Muscle of leg (tissue), 16 donors: ENCODE measurements at places on chromosomes 12 and 14. TPM values are rescaled to one million over a fixed set of nuclear protein-coding genes. Genes with fewer than 3 reads are reported as not detected.

- no peak for DNase-seq
Measured at GRCh38 chr12:79927772-79928474, 7.0 kb downstream of the PPP1R12A start.

DNA sequence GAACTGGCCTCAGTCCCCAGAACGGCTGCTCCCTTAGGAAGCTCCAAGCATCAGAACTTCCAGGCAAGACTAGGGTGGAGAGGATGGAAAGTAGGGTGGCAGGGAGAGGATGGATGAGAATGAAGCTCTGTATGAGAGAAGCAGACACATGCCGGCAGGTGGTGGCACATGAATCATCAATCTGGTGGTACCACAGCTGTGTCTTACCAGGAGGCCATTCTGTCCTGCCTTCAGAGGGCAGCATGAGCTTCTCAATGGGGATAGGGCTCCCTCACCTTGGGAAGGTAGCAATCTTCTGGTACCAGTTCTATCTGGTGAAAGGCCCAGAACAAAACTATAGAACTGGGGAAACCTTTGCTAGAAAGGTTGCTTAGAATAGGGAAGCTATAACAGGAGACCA lies 55.4 kb upstream of the PYGL start:
- DNase-seq: no peak

- DNase-seq: peak; percentile 73
Measured at GRCh38 chr12:42421844-42422779, 96.1 kb downstream of the PPHLN1 start.

GRCh38 chr14:69287098-69288010 lies 27.4 kb downstream of the GALNT16 start:
- DNase-seq: peak; percentile 56

DNA sequence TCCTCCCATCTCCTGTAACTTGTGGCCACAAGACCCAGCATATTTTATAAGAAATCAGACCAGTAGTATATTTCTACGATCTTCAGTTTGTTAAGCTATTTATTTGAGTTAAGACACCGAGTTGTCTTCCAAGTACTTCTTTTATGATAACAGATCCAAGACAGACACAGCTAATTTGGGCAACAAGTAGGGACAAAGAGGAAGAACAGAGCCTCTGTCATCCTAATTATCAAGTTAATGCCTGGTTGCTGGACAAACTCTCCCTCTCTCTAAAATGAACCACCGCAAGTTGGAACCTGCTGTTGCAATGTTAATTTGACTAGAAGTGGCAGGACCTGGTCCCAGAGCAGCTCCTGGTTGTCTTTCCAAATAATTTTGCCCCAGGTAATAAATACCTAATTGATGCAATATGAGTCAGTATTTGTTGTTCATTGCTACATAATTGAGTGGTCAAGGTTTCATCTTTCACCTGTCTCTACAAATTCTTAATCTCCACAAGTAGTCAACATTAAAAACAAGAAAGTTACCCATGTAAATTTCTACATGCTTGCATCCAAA lies 323.7 kb downstream of the PAWR start:
- DNase-seq: no peak

GRCh38 chr12:32159925-32160324 lies 53.3 kb downstream of the BICD1 start:
- peak; percentile 58 for DNase-seq

DNA sequence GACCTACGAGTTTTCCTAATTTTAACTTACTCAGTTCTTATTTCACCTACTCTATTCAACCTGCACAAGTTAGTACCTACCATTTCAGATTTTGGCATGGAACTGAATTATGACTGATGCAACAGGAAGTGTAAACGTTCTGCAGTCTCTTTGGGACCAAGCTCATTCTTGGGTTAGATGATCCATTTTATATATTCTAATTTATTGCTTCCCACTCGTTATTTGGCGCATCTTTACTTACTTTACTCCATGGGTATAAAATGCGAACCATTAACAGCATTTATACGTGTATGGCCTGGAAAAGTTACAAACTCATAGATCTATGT lies 1.0 kb upstream of the EML1 start:
- peak; percentile 53 for DNase-seq

DNA sequence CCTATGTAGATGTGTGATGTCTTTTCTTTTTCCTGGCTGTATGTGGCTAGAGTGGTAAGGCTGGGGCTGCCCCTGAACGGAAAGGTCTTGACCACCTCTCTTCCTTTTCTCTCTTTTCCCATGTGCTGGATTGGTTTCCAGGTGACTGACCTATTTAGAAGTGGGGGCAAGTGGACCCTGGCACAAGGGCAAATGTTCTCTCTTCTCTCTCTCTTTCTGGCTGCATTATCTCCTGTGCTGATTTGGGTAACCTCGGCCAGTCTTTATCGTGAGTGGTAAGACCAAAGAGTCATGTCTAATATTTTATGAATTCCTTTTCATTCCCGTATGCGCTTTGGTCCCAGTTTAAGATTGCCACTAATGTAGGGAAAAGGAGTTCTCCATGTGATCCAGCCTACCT lies 16.2 kb downstream of the ZNF664 start:
- DNase-seq: no peak

- DNase-seq: peak; percentile 15
Measured at GRCh38 chr14:93299866-93300265, 33.0 kb downstream of the BTBD7 start.

GRCh38 chr14:93186466-93186865 lies 1.3 kb downstream of the LYSET start:
- peak; percentile 25 for DNase-seq

- no peak for DNase-seq
Measured at GRCh38 chr12:105334582-105334981, 4.1 kb downstream of the C12orf75 start.

DNA sequence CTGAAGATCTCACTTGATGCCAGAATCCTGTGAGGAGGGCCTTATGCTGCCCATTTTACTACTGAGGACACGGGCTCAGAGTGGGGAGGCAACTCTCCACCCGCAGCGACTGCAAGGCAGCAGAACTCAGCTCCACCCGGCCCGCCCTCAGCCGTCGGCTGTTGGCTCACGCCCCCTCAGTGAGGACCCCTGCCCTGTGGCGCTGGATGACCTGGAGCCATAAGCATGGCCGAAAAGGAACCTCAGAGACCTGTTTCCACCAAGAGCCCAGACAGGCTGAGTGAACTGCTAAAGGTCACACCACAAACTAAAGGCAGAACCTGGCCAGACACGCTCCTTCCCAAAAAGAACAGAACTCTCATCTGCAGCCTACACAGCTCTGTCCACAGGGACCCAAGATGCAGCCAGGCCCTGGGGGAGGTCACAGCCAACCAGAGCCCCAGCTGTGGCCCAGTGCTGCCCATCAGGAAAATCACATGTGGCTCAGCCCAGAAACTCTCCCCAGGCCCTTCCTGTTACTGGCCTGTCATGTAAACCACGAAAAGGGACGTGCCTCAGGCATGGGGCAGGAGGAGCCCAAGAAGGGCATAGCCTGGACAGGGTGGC lies 32.8 kb downstream of the CCNK start:
- no peak for DNase-seq

- no peak for DNase-seq
Measured at GRCh38 chr12:119216084-119216483, 37.4 kb downstream of the HSPB8 start.

GRCh38 chr14:40393143-40393542 lies 960.9 kb upstream of the FBXO33 start:
- DNase-seq: no peak

- no peak for DNase-seq
Measured at GRCh38 chr14:100673085-100673806, 53.4 kb upstream of the DLK1 start.

DNA sequence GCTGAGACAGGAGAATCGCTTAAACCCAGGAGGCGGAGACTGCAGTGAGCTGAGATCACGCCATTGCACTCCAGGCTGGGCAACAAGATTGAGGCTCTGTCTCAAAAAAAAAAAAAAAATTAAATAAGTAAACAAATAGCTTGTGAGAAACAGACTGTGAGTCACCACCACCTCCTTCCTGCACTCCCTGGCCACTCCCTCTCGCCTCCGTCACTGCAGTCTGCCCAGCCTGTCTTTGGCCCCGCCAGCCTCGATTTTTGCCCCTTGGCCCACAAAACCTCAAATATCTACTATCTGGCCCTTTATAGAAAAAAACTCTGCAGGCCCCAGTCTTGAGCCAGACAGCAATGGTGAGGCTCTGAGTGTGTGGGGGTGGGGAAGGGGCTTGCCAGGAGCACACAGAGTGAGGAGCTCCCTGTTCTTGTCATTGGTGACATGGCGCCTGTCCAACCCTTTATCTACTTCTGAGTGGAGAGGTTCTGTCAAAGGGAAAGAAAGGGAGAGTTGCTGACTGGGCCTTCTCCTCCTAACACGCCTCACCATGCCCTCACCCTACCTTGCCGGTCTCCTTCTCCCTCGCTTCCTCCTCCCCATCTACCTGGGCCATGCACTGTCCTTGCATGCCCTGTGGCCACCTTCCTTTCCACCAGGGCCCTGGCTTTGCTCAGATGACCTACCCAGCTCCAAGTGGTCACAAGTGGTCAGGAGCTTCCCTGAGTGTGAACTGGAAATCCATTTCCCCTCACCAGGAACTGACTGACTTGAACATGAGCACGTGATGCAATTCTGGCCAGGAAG lies 22.1 kb downstream of the LGMN start:
- no peak for DNase-seq

GRCh38 chr14:102903889-102904512 lies 18.5 kb upstream of the AMN start:
- DNase-seq: no peak

DNA sequence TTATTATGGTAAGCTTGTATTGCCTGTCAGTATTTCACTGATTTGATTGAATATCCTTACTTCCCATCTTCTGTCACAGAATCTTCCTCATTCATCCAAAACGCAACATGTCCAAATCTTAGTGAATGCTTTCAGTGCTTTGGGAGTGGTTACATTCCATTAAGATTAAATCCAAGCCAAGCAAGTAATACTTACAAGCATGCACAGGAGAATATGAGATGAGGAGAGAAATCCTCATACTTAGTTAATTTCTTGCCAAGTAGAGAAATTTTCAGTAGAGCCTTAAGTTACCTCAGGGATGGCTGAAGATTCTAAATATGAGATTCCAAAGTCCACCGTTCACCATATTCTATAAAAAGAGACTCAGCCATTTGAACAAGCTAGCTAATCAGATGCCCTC lies 316.0 kb downstream of the RAD51B start:
- DNase-seq: peak; percentile 89

DNA sequence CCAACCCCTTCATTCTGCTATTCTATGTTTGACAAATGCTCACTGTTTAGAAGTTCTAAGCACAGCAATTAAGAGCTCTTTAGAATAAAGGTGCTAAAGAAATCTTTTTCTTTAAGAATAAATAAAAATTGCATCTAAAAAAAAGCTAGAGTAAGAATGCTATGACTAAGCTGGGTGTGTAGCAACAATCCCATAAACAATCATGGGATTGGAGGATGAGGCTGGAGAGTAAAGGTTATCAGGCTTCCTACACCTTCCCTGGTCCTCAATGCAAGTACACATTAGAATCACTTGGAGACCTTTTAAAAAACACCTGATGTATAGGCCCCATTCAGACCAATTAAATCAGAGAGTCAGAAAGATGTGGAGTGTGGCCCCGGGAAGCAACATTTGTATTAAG lies 88.3 kb downstream of the CIT start:
- DNase-seq: no peak

- DNase-seq: no peak
Measured at GRCh38 chr12:117140397-117141096, 41.3 kb upstream of the TESC start.

- no peak for DNase-seq
Measured at GRCh38 chr14:77265561-77266335, 5.3 kb downstream of the NGB start.

- no peak for DNase-seq
Measured at GRCh38 chr12:20127413-20127812, 240.9 kb upstream of the PDE3A start.

DNA sequence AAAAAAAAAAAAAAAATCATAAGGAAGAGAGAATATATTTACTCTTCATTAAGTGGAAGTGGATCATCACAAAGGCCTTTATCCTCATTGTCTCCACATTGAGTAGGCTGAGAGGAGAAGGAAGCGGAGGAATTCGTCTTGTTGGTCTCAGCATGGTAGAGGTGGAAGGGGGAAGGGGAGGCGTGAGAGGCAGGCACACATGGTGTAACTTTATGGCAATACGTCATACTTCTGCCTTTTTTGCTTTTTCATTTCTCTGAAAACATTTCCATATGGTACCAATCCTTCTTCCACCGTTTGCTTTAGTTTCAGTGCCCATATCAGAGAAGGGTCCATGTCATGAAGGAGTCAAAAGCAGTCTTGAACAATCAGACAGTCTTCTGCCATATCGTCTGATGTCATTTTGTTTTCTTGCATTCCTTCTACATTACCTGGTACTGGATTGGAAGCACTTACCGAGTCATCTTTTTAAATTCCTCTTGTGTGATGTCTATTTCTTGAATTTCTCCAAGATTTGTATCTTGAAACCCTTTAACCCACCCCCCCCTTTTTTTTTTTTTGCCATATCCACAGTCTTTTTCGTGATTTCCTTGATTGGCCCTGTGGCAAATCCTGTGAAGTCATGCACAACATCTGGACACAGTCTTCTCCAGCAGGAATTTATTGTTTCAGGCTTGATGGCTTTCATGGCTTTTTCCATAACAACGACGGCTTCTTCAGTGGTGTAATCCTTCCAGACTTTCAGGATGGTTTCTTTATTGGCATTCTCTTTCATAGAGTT lies 8.9 kb downstream of the FUT8 start:
- peak; percentile 16 for DNase-seq

GRCh38 chr12:95723693-95724384 lies 66.7 kb downstream of the NTN4 start:
- DNase-seq: peak; percentile 22

GRCh38 chr12:14845350-14845750 lies 2.0 kb upstream of the ART4 start:
- peak; percentile 83 for DNase-seq

DNA sequence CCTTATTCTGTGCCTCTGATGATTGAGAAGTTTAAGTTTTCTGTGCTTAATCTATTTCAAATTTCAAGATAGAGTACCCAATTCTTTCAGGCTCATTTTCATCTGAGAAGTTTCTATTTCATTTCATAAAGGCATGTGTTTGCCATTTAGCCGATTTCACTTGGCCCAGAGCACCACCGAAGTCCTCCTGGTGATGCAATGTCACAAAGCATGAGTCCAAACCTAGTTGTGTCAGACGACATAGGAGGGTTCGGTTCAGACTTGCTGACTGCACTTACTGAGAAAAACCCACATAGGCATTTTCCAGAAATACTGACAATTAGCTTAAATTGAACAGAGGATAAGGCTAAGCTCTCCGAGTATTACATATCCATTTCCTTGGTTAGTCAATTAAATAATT lies 152.4 kb upstream of the FAR2 start:
- no peak for DNase-seq

Gene ASB2
- 24.9 TPM for polyA plus RNA-seq

Gene SVOP
- polyA plus RNA-seq: 0.16 TPM

Gene TSPAN19
- polyA plus RNA-seq: not detected

Gene CTSG
- polyA plus RNA-seq: 3.1 TPM

Gene SYCP3
- polyA plus RNA-seq: 1.2 TPM

Gene CCDC197
- 0.27 TPM for polyA plus RNA-seq

Gene TTC6
- 0.66 TPM for polyA plus RNA-seq

Gene RHEBL1
- 1.6 TPM for polyA plus RNA-seq

Gene DEGS2
- polyA plus RNA-seq: 1.6 TPM

Gene BEST3
- 46.1 TPM for polyA plus RNA-seq

Gene ZFHX2
- 2.5 TPM for polyA plus RNA-seq

Gene TAS2R20
- 1.9 TPM for polyA plus RNA-seq

Gene PMCH
- polyA plus RNA-seq: 0.33 TPM

Gene TMEM52B
- polyA plus RNA-seq: not detected

Gene SELPLG
- 4.5 TPM for polyA plus RNA-seq

Gene PSME1
- 112 TPM for polyA plus RNA-seq

Gene TMPRSS12
- polyA plus RNA-seq: 0.09 TPM
